Neural progenitor cell (in vitro differentiated cells): ENCODE measurements at places on chromosomes 12 and 14. TPM values are rescaled to one million over a fixed set of nuclear protein-coding genes. Genes with fewer than 3 reads are reported as not detected.

The HNRNPA1 gene
- total RNA-seq = 1,779 and 2,341 TPM in 2 replicates

The SMCO3 gene
- total RNA-seq = not detected in 2 replicates

DNA sequence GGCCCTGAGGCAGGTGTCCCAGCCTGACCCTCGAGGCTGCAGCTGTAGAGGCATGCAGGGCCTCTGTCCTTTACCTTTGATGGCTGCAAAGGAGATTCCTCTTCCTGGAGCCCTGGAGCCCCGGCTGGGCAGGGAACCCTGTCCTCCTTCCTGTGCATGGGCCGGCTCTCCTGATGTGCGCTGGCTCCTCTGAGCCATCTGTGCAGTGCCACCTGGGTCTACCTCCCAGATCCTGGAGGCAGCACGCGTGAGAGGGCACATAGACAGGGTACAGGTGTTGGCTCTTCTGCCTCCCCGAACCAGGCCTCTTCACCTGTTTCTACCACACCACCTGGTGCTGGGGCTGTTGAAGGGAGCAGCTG lies 115.1 kb downstream of the BEGAIN start:
- peaks cover 61% of the 10 kb centered on the region for H3K27me3 ChIP-seq
- DNase-seq = no peak
- no peak overlapping the region for H3K27ac ChIP-seq
- H3K36me3 ChIP-seq = no peaks in the 10 kb centered on the region
- H3K4me3 ChIP-seq = no peak overlapping the region

The CLEC6A gene
- not detected in 2 replicates for total RNA-seq

- DNase-seq = no peak
- H3K4me1 ChIP-seq = peaks cover 17% of the 10 kb centered on the region
- H3K27me3 ChIP-seq = no peaks in the 10 kb centered on the region
- H3K36me3 ChIP-seq = no peaks in the 10 kb centered on the region
Observed at GRCh38 chr14:59678352-59678751, 101.7 kb upstream of the CCDC175 start.

The RNU4-1 gene
- under 0.01 TPM in 2 replicates for total RNA-seq

DNA sequence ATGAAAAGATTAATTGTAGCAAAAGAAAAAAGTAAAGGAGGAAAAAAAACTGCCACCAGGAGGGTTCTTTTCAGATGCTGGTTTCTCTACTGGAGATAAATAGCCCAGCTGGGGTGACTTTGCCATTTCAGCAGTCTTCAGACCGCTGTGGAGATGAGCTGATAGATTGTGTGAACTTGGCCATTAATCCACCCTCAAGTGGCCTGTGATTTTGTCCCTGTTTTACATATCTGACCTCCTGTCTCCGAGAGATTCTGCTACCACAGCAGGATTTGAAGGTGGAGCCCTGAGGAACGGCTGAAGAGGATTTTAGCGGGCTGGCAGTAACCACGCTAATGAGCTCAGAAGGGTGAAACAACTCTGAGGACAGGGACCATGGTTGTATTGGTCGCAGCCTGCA lies 72.7 kb downstream of the WSCD2 start:
- H3K4me1 ChIP-seq = no peaks in the 10 kb centered on the region
- no peak overlapping the region for H3K4me3 ChIP-seq
- no peak for DNase-seq

DNA sequence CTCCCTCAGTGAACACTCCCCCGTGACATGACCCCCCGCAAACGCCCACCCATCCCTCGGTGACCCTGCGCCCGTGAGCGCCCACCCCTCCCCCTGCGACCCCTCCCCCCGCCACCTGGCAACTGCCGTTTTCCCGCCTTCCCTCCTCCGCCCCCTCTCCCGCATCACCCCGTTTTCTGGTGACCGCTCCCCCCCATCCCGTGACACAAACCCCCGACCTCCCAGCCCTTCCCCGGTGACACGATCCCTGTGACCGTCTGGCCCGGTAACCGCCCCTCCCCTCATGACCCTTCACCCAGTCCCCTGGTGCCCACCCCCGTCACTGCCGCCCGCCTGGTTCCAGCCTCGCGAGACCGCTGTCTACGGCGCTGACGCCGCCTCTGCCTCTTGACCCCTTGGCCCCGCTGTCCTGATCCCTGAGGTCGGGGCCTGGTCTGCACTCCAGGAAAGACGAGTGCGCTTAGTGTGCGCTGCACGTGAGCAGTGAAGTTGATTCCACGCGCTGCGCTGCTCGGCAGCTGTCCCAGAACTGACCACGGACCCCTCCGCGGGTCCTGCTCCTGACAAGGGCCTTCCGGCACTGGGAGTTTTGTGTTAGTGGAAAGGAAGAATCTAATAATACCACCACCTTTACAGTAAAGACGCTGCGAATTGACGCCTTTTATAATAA lies 59.4 kb downstream of the DDX51 start:
- DNase-seq = peak; percentile 90
- peak overlapping the region; percentile 87 for H3K4me3 ChIP-seq
- H3K27me3 ChIP-seq = no peaks in the 10 kb centered on the region
- no peak overlapping the region for H3K27ac ChIP-seq
- peaks cover 4% of the 10 kb centered on the region for H3K4me1 ChIP-seq

DNA sequence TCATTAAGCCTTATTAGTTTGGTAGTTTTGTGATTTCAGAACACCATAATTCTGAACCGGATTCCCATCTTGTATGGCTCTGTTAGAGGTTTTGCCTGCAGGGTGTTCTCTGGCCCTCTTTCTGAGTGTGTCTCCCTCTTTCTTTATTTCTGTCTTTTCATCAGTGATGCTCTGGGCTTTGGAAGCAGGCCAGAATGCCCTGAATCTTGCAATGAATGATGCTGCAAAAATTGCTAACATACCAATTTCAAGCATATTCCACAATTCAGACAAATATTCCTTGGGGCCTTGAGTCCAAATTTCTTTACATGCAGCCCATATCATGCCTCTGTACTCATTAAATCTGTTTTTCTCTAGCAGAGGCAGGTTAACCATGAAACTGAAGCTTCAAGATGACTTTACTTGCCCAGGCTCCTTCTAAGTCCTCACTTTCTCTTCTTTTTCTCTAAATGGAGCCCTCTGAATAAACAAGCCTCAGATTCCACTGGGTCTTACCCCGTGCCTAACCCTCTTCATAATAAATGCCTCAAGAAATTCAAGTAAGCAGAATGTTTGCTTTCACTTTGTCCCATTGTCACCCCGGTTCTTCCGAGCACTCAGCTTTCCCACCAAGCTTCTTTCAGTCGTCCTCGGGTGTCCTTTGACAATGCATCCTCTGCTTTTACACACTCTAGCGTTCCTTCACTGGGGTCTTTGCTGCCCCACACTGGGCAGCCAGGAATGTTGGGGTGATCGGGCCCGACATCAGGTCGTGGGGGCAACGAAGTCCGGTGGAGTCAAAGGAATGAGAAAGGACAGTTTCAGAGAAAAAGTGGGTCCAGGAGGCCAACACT lies 78.8 kb upstream of the SLC38A4 start:
- no peak for DNase-seq
- H3K27ac ChIP-seq = no peak overlapping the region
- H3K4me1 ChIP-seq = no peaks in the 10 kb centered on the region
- H3K4me3 ChIP-seq = no peak overlapping the region

- H3K27ac ChIP-seq = no peak overlapping the region
- DNase-seq = no peak
- H3K27me3 ChIP-seq = no peaks in the 10 kb centered on the region
- peaks cover 7% of the 10 kb centered on the region for H3K4me1 ChIP-seq
- H3K36me3 ChIP-seq = no peaks in the 10 kb centered on the region
Observed at GRCh38 chr14:75871181-75871880, 110.5 kb downstream of the TGFB3 start.

DNA sequence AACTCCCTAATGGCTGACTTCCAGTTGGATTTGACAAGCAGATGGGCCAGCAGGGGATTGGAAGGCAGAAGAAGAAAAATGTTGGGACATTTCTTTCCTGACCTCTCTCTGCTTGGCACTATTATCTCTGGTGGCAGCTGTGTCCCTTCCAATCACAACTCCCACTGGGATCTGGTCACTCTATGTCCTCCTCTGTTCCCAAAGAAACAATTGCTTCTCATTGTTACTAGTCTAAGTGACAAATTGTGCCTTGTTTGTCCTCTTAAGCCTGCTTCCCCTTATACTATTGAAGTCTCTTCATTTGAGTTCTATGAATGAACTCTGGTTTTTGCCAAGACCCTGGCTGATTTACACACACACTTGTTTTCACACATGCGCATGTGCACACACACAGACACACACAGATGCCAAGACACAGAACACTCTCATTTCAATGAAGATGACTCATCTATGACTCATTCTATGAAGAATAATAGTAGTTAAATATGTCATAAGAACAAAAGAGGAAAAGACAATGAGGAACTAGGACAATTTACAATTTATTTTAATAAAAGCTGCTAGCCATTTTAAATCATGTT lies 83.0 kb upstream of the FAR2 start:
- no peaks in the 10 kb centered on the region for H3K36me3 ChIP-seq
- no peak overlapping the region for H3K4me3 ChIP-seq
- peak; percentile 62 for DNase-seq
- H3K4me1 ChIP-seq = peaks cover 30% of the 10 kb centered on the region
- H3K27ac ChIP-seq = peak overlapping the region; percentile 81
- no peaks in the 10 kb centered on the region for H3K27me3 ChIP-seq
